ENCODE measurements at places on chromosomes 5 and 9.

DNA sequence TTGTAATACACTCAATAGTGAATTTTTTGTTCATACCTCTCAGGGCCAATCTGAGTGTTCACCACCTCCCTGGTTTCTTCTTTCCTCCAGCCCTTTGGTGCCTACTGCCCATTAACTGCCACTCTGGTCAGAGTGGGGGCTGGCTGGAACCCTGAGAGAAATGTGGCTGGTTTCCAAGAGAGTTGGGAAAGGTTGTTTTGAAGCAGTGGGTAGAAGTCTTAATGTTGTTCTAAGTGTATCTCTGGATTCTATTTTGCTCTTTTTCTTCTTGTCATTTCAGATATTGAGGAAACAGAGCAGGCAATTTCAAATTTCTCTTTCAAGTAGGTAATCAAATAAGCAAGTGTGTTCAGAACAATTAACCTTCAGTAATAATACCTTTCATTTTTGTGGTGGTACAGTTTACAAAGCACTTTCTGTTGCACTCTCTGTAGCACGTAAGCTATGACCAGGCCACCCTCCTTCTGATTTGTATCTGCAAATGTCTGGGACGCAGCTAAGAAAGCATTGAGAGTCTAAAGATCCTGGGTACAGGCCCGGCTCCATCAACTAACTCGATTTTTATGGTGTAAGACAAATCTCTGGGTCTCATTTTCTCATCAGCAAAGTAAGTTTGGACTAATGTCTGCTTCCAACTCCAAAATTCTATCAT lies 8.4 kb downstream of the SLC1A3 start:
- no peak for DNase-seq

DNA sequence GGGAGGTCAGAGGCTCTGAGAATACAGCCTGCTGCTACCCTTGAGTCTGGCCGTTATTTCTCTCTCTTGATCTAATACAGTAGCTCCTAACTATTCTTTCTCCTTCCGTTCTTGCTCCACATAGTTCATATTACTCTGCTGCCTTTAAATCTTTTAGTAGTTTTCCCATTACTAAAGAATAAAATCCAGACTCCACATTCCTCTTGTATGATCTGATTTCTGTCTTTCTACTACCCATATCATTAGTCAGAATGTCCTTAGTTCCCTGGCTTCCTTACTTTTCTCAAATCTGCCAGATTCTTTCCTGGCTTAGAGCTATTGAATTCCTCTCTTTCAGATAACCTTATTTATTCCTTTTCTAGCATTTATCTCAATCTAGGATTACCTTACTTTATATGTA lies 40.0 kb downstream of the MARCHF6 start:
- no peak for DNase-seq

DNA sequence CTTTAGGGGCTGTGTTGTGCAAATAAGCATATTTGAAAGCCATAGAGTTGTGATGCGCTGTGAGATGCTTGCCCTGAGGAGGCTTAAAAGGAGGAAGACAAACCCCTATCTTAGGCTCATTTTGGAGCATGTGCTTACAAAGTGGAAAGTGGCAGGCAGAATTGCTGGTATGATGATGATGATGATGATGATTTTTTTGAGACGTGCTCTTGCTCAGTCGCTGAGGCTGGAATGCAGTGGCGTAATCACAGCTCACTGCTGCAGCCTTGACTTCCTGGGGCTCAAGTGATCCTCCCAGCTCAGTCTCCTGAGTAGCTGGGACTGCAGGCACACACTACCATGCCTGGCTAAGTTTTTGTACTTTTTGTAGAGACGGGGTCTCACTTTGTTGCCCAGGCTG lies 1.7 kb downstream of the CNOT8 start:
- DNase-seq, result no peak

DNA sequence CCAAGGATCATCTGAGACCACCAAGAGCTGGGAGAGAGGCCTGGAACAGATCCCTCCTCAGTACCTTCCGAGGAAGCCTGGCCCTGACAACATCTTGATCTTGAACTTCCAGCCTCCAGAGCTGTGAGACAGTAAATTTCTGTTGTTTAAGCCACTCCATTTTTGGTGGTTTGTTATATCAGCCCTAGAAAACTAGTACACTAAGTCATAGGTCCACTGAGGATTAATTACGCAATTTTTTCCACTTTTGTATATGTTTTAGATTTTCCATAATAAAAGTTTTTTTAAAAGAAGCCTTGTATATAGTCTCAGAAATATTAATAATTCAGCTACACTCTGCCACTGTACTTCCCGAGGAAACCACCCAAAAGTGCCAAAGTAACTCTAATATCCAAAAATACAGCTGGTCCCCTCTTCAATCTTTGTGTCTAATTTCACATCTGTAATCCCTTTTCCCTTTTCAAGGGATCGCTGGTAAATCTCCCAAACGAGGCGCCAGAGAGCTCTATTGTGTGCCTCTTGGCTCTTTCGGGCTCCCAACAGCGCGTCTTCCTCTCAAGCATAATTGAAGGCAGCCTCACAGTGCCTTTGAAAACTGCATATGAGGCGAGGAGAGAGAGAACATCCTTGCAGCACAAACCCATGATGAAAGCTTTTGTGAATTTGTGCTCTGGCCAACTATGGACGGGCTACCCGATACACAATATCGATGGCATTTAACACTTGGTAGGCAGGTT lies 32.7 kb downstream of the PRUNE2 start:
- no peak for DNase-seq

GRCh38 chr5:15483351-15484097 lies 16.5 kb upstream of the FBXL7 start:
- DNase-seq, result no peak

DNA sequence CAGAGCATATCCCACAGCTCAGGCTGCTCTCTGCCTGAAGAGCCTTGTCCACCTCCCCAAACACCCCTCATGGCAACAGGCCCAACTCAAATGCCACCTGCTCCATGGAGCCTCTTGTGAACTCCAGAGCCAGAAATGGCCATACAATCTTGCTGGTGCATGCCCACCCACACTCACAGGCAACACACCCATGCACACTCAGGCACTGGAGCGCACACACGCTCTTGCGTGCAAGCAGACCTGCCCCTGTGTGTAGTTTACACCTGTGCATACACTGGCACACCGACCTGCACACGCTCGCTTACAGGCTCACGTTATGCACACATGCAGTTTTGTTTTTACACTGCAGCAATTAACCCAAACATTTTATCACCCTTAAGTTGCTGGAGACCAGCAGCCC lies 40.0 kb downstream of the HRH2 start:
- no peak for DNase-seq

DNA sequence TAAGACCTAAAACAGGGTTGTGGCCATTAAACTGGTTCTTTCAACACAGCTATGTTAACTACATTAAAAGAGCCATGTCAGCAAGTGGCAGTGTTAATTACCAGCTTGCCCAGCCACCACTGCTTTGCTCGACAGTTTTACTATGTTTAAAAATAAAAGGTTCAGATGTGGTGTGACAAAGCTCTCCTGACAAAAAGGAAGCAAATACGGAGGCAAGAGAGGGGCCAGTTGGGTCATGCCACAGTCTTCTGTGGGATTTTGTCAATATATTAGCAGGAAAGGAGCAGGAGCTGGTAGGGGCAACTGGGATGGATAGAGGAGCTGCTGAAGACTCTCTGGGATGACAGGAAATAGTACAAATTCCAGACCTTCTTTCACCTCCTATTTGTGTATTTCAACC lies 113.5 kb upstream of the PCA3 start:
- no peak for DNase-seq

- no peak for DNase-seq
Measured at GRCh38 chr5:136666970-136667620, 301.8 kb upstream of the TRPC7 start.

DNA sequence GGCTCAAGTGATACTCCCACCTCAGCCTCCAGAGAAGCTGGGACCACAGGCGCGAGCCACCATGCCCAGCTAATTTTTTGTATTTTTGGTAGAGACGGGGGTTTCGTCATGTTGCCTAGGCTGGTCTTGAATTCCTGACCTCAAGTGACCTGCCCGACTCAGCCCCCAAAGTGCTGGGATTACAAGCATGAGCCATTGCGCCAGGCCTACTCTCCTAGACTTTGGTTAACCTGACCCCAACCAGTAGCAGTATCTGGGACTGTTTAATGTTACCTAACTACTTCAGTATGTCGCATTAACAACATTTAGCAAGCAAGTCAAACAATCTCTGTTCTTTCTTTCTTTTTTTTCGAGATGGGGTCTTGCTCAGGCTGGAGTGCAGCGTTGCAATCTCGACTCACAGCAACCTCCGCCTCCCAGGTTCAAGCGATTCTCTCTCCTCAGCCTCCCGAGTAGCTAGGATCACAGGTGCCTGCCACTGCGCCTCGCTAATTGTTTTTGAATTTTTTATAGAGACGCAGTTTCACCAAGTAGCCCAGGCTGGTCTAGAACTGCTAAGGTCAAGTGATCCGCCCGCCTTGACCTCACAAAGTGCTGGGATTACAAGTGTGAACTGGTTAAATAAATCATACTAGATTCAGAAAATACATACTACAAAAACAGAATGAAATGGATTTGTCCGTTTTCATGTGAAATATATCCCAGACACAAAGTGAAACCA lies 2.0 kb downstream of the AK3 start:
- no peak for DNase-seq

GRCh38 chr9:130854092-130854491 lies 19.0 kb downstream of the ABL1 start:
- DNase-seq, result no peak

GRCh38 chr5:141186897-141187512 lies at the start of gene PCDHB9:
TSS of gene PCDHB9 (plus strand) at chr5:141187161. CDS start at chr5:141187319, 158 bp downstream.
- DNase-seq, result no peak

- no peak for DNase-seq
Measured at GRCh38 chr5:138720840-138721239, 32.4 kb upstream of the CTNNA1 start.

GRCh38 chr5:122126177-122126755 lies 3.1 kb upstream of the ZNF474 start:
- DNase-seq, result no peak

All from stimulated activated CD4-positive, alpha-beta T cell treated with anti-CD3 and anti-CD28 coated beads, Interleukin-15, amount 100 ng/mL, for 1 hour (primary cell).